ENCODE measurements at places on chromosomes 6 and 20.

DNA sequence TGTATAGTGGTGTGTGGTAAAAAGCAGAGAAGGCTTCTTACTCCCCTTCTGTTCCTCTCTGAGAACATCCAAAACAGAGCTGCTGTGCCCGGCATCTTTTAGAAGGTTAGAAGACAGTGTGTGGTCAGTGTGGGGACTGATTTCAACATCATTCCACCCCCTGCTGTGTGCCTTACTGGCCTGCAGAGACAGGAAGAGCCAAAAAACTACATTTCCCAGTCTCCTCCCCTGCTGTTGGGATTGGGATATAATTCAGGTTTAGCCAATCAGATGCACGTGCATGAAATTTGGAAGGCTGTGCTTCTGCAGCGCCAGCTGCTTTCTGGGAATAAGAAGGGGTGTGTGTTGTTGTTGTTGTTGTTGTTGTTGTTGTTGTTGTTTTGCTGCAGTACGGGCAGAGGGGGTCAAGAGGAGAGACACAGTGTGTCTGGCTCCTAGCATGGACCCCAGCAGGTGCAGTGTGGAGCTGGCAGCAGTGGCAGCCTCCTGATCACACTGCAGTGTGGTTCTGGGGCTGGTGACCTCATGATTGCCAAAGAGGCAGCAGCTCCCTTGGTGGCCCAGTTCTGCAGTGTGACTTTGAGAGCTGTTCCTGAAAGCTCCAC, 74.7 kb downstream of the MRPL14 start:
- DNase-seq = no peak

- DNase-seq = no peak
Measured at GRCh38 chr20:49752201-49752903, 38.7 kb upstream of the B4GALT5 start.

DNA sequence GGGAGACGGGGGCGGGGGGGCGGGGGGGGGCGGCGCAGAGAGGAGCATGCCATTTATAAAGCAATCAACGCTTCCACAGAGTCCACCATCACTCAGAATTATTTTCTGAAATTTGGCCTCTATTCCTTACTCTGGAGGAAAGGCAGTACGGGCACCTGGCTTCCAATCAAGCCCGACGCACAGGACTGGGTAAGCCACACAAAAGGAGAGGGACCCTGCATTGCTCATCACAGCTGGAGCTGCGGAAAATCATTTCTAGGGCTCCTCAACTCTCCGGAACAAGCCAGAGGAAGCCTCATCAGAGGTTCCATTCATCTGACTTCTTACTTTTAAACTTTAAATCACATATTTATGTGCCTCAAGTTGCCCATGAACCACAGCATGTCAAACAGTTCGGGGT, 55.9 kb downstream of the TTI1 start:
- DNase-seq = no peak

- DNase-seq = no peak
Measured at GRCh38 chr20:3875378-3875974, 13.7 kb upstream of the PANK2 start.

DNA sequence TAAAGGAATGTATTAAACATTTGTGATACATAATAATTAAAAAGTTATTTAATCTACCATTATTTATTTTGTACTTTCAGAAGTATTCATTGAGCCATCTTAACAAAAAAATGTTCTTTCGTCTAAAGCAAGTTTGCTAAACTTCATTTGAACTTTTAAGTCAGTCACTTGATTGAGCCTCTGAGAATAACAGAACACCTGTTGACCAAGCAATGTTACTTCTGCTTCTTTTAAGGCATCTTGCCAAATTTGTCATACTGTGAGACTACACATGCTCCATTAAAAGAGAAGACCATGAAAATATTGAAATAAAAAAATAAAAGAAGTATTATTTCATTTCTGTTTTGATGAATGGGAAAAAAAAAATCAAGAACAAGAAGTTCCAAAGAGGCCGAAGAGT, 141.8 kb upstream of the BMP5 start:
- no peak for DNase-seq

GRCh38 chr6:1616701-1617463, 7.2 kb downstream of the FOXC1 start:
- no peak for DNase-seq

- DNase-seq = no peak
Measured at GRCh38 chr6:83307849-83308248, 114.7 kb downstream of the RWDD2A start.

DNA sequence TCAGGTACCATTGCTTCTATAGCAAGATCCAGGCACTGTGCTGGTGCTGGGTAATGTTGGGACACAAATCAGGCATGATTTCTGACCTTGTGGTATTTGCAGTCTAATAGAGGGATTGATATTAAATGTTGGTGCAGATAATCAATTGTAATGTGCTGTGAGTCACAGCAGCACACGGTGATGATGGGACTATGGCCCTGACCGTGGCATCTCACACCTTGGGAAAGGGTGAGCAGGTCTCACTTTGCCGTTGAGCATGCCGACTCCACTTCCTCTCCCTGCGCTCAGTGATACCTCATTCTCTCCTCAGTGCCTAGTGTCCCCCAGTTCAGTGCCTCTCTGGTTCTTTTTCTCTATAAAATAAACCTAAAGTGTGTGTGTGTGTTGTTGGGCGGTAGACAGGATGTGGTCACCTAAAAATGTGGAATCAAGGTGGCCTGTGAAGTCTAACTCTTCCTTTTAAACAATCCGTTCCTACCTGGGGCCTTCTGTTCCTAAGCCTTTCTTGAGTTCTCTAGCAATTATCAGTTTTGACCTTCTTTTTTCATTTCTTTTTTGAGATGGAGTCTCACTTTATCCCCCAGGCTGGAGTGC, 188.5 kb downstream of the REV3L start:
- DNase-seq = no peak

DNA sequence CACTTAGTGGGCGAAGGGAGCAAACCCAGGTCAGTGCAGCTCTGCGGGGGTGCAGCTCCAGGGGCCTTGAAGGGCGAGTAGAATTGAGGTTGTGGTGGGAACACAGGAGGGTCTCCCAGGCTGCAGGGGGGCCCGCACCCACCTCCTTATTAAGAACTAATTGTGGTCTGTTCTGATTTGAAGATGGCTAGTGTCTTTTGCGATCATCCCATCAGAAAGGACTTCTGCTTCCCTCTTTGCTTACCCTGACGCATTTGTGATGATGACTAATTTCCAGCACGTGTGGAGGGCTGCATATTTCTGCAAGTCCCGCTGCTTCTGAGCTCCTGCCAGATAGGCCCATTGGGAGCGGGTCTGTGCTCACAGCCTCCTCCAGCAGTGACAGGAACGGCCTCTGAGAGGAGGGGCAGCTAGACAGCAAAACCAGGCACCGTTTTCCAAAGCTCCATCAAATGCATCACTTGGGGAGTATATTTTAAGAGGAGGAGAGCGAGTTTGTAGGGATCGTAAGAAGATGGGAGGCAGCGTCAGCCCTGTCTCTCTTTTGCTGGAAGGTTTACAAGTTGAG, 268.9 kb downstream of the CDH4 start:
- DNase-seq = peak; percentile 60

DNA sequence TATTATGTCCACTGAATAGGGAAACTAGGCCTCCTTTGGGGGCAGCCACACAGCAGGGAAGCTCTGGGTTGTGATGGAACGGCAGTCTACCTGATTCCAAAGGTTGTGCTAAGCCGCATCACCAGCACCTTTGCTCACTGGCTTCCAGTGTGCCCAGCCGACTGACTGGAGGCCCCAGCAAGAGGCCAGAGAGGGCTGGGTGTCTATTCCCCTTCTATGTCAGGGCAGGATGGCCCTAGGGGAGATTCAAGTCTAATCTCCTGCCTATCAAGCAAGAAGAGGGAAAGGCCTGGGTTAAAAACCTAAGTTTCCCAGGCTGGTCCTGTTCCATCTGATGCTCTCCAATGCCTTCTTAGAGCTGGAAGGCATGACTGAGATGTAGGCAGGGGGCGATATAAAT, 53.6 kb downstream of the JPH2 start:
- DNase-seq = no peak

DNA sequence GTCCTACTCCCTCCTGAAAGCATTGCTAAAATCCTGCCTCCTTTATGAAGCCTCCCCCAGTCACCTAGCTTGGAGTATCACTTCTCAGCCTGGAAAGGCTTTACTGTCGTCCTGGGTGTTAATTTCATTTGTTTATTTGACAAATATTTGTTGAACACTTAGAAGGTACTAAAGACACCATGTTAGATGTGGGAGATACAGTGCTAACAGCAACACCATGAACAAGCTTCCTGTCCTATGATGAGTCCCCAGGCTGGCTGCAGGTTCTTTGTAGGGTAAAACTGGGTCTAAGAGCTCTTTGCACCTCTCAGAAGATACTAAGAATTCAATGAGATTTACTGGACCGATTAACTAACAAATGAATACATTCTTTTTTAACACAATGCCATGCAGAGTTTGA, 109.2 kb upstream of the TMEM170B start:
- DNase-seq = no peak

- DNase-seq = no peak
Measured at GRCh38 chr6:138592749-138593123, 93.4 kb upstream of the NHSL1 start.

GRCh38 chr6:3664625-3665041, 86.9 kb downstream of the PXDC1 start:
- no peak for DNase-seq

DNA sequence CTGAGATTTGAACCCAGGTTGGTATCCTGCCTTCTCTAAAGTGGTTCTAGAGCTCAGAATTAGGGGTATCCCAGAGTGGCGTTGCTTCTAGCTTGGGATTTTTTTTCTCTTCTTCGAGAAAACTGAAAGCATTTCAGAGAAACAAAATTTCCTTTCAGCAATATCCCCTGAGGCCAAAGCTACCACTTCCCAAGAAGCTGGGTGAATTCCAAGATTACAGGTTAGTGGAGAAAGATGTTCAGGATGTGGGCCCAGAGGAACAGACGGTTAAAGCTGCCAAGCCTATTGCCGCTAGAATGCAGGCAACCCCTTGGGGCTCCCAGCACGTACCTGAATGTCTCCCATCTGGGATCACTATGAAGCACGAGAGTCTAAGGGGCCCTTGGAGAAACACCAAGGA, 134.1 kb downstream of the FOXO3 start:
- no peak for DNase-seq

DNA sequence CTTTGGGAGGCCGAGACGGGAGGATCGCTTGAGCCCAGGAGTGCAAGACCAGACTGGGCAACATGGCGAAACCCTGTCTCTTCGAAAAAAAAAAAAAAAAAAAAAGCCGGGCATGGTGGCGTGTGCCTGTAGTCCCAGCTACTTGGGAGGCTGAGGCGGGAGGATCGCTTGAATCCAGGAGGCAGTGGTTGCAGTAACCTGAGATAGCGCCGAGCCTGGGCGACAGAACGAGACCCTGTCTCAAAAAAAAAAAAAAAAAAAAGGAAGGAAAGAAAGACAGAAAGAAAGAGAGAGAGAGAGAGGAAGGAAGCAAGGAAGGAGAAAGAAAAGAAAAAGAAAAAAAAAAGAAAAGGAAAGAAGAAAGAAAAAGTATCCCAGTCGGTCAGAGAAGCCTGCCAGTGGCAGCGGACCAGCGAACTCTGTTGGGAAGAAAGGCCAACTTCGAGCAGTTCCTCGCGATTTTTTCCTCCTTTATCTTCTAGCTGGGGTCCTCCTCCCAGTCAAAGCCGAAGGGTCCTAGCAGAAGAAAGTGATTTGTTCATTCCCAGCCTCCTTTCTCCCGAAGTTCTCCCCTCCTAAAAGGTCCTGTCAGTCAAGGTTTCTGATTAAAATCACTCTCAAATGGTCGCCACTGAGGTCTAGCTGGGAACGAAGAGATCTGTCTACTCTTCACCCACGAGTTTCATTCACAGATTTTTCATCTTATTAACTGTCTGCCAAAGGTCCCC, 2.4 kb upstream of the SYCP2L start:
- DNase-seq = no peak

- no peak for DNase-seq
Measured at GRCh38 chr20:58626051-58626450, 25.0 kb upstream of the STX16 start.

DNA sequence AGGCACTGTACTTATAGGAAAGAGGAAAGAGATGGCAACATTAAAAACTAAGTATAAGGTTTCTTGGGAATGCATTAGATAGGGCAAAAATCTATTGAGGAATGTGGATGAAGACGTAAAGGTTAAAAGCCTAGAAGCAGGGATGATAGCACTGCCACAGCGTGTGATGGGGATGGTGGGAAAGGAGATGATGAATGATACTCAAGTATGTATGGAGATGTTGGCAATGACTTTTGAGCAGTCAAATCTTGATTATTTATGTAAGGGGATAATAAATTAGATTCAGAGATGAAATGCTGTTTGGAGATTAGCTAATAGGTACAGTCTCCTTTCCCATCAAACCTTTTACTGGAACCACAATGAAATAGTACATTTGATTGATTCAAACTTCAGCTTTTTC, 432.8 kb downstream of the GRIK2 start:
- no peak for DNase-seq

DNA sequence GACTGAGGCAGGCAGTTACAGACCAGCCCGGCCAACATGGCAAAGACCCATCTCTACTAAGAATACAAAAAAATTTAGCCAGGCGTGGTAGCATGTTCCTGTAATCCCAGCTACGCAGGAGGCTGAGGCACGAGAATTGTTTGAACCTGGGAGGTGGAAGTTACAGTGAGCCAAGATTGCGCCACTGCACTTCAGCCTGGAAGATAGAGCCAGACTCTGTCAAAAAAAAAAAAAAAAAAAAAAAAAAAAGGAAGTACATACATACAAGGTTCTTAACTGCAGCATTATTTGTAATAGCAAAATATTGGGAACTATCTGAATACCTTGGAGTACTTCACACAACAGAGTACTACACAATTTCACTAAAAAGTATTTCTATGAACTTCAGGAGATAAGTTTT, 183.5 kb upstream of the OLIG3 start:
- DNase-seq = no peak

DNA sequence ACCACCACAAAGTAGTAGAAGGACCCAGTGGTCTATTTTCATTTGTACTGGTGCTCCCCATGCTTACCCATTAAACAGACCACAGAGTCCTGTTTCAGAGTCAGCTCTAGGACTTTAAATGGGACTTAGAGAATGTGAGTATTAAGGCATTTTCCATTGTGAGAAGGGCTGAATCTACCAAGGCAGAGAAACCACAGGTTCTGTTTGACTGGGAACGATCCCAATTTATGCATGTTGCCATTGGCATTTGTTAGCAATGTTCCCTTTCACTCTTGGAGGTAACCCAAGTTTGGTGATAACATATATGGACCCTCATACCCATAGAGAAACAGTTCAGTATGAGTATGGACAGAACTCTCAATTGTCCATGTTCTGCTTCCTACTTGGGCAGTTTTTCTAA, 672.8 kb downstream of the KIF16B start:
- no peak for DNase-seq

GRCh38 chr6:169069356-169069755, 184.3 kb downstream of the THBS2 start:
- DNase-seq = no peak

- DNase-seq = no peak
Measured at GRCh38 chr6:108455688-108456087, 105.0 kb upstream of the FOXO3 start.
